Left ventricle myocardium inferior (tissue), 1 donor: ENCODE measurements at places on chromosomes 7 and 10. TPM values are rescaled to one million over a fixed set of nuclear protein-coding genes. Genes with fewer than 3 reads are reported as not detected.

GRCh38 chr7:12287901-12288300, 76.8 kb downstream of the TMEM106B start:
- H3K4me1 ChIP-seq: no peaks in the 10 kb centered on the region
- H3K36me3 ChIP-seq: no peaks in the 10 kb centered on the region
- H3K27ac ChIP-seq: no peak overlapping the region
- no peak for DNase-seq

DNA sequence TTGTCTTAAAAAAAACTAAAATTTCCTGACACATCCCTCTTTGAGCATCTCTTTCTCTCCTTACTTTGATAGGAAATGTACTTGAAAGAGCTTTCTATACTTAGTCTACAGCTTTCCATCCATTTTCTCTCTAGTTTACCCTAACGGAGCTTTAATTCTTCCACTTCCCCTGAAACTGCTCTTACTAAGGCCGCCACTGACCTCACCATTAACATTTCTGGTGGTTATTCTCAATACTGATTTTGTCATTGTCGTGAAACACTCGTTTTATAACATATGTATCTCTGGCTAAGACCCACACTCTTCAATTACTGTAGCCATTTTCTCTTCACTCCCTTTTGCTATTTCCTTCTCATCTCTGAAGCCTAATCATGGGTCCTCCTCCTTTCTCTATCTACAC, 262.0 kb upstream of the FERD3L start:
- no peak overlapping the region for H3K27ac ChIP-seq
- no peaks in the 10 kb centered on the region for H3K4me1 ChIP-seq
- DNase-seq: no peak
- H3K27me3 ChIP-seq: no peaks in the 10 kb centered on the region

- no peaks in the 10 kb centered on the region for H3K36me3 ChIP-seq
- no peak overlapping the region for H3K27ac ChIP-seq
- no peak overlapping the region for H3K4me3 ChIP-seq
- no peaks in the 10 kb centered on the region for H3K27me3 ChIP-seq
- DNase-seq: no peak
Measured at GRCh38 chr7:12031186-12031585, 179.9 kb upstream of the TMEM106B start.

GRCh38 chr10:21080261-21080660, 183.2 kb upstream of the NEBL start:
- H3K27me3 ChIP-seq: no peaks in the 10 kb centered on the region
- H3K36me3 ChIP-seq: no peaks in the 10 kb centered on the region
- DNase-seq: no peak
- peaks cover 11% of the 10 kb centered on the region for H3K4me1 ChIP-seq
- no peak overlapping the region for H3K27ac ChIP-seq
- no peak overlapping the region for H3K4me3 ChIP-seq

- H3K36me3 ChIP-seq: no peaks in the 10 kb centered on the region
- H3K4me3 ChIP-seq: no peak overlapping the region
- H3K27me3 ChIP-seq: no peaks in the 10 kb centered on the region
- DNase-seq: no peak
Measured at GRCh38 chr10:92826504-92826903, 21.8 kb upstream of the EXOC6 start.

DNA sequence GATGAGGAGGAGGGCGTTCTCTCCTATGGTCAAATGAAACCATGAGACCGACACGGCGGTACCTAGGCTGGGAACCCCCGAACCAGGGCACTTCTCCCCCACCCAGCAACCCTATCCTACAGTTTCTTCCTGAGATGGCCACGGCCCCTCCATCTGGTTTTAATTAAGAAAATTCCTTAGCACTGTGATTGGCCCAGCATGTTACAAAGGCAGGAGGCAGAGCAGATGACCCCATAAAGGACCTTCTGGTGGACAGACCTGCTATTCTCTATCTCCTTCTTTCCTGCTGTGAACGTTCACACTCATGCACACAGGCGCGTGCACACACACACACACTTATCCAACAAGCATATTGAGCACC, 129.4 kb downstream of the RGS10 start:
- H3K4me3 ChIP-seq: no peak overlapping the region
- peak overlapping the region; percentile 89 for H3K27ac ChIP-seq
- DNase-seq: no peak
- H3K36me3 ChIP-seq: no peaks in the 10 kb centered on the region

NPC1L1 gene
- total RNA-seq: 0.19 TPM

GRCh38 chr10:14773551-14774213, 1.0 kb downstream of the FAM107B start:
- H3K27me3 ChIP-seq: no peaks in the 10 kb centered on the region
- H3K4me3 ChIP-seq: no peak overlapping the region
- peaks cover 6% of the 10 kb centered on the region for H3K4me1 ChIP-seq
- no peak for DNase-seq
- H3K36me3 ChIP-seq: no peaks in the 10 kb centered on the region
- no peak overlapping the region for H3K27ac ChIP-seq

DNA sequence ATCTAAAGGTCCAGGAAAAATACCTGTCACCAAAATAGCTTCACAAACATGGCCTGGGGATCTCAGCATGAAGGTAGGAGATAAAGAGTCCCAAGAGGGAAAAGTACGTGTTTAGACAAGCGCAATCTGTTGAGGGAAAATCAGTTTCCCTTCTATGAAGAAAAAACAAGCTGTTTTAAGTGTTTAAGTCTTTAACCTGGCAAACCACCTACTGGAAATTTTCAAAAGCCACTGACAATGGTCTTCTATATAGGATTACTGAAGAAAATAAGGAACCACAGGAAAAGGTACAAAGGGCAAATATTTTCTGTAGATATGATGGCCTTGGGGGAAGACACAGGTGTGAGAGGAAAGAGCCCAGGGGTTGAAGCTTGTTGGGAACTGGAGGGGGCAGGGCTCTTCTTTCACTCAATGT, 21.2 kb downstream of the ALDH18A1 start:
- H3K27ac ChIP-seq: no peak overlapping the region
- no peak overlapping the region for H3K4me3 ChIP-seq
- H3K27me3 ChIP-seq: no peaks in the 10 kb centered on the region
- DNase-seq: no peak
- H3K4me1 ChIP-seq: no peaks in the 10 kb centered on the region
- peaks cover 66% of the 10 kb centered on the region for H3K36me3 ChIP-seq

DNA sequence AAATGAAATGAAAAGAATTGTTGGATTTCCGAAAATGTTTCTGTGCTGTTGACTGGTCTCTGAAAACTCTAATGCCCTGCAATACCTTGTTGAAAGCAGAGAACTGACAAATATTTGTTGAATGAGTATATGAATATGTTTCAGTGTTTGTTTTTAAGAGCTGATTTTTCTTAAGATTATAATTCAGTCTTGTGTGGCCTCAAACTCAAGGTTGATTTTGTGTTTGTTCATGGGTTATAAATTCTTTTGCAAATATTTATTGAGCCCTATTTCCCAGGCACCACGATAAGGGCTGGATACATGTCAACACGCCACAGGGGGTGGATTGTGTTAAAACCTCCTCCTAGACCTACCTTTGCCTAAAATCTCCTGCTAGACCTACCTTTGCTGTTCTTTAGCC, 203.9 kb upstream of the PLPP4 start:
- no peak overlapping the region for H3K4me3 ChIP-seq
- no peaks in the 10 kb centered on the region for H3K4me1 ChIP-seq
- H3K36me3 ChIP-seq: no peaks in the 10 kb centered on the region
- peaks cover 14% of the 10 kb centered on the region for H3K27me3 ChIP-seq
- no peak for DNase-seq

- H3K27me3 ChIP-seq: peaks cover 48% of the 10 kb centered on the region
- H3K4me3 ChIP-seq: no peak overlapping the region
- peaks cover 11% of the 10 kb centered on the region for H3K4me1 ChIP-seq
- DNase-seq: no peak
- H3K36me3 ChIP-seq: no peaks in the 10 kb centered on the region
Measured at GRCh38 chr10:66931340-66931948, 5.6 kb downstream of the LRRTM3 start.

DNA sequence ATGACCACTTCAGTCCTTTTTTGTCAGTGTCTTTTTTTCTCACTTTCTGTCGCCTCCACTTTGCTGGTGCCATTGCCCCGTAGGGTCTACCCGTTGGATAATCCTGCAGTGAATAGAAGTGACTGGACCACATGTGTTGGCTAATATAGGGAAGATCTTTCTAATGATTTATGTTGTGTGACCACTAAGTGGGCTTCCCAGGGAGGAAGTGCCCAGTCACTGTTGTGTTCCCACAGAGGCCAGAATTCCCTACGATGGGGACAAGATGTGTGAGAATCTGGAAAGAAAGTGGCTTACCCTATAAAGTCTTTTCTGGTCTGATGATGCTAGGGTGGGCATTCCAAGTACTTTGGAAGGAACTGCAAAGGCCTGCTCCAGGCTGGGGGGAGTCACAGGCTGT, 28.4 kb upstream of the SMC3 start:
- no peaks in the 10 kb centered on the region for H3K27me3 ChIP-seq
- H3K36me3 ChIP-seq: no peaks in the 10 kb centered on the region
- H3K27ac ChIP-seq: no peak overlapping the region
- DNase-seq: no peak

GRCh38 chr10:44385026-44385695, at the start of gene CXCL12:
TSS of gene CXCL12 (minus strand) at chr10:44385097. CDS start at chr10:44385005, 92 bp downstream.
- peak within 1 kb of the TSS; percentile 93 for H3K4me3 ChIP-seq
- peak within 1 kb of the TSS; percentile 80 for H3K27ac ChIP-seq

PAX2 gene
- not detected for total RNA-seq

- no peak overlapping the region for H3K4me3 ChIP-seq
- H3K4me1 ChIP-seq: peaks cover 20% of the 10 kb centered on the region
- H3K36me3 ChIP-seq: no peaks in the 10 kb centered on the region
Measured at GRCh38 chr7:55326081-55326835, 38.9 kb upstream of the LANCL2 start.

DNA sequence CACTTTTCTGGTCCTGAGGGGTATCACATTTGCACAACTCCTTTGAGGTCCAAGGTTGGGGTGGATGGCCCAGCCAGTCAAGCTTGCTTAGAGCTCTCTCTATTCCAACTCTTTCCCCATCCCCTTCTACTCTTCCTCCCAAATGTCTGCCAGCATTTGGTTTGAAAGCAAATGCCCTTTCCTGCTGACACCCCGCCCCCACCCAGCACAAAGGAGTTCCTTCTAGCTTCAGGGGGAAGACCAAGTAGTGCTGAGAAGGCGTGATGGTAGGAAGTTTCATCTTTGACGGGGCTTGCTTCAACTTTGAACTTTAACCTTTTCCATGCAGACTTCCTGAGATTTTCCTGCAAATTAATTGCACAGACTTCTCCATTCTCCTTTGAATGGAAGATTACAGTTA, 137.5 kb upstream of the TCF7L2 start:
- DNase-seq: no peak
- no peak overlapping the region for H3K4me3 ChIP-seq
- H3K36me3 ChIP-seq: peaks cover 2% of the 10 kb centered on the region
- H3K27ac ChIP-seq: no peak overlapping the region
- H3K27me3 ChIP-seq: no peaks in the 10 kb centered on the region
- H3K4me1 ChIP-seq: no peaks in the 10 kb centered on the region

- peaks cover 59% of the 10 kb centered on the region for H3K27me3 ChIP-seq
- no peaks in the 10 kb centered on the region for H3K4me1 ChIP-seq
- no peak overlapping the region for H3K4me3 ChIP-seq
- H3K27ac ChIP-seq: no peak overlapping the region
- DNase-seq: no peak
Measured at GRCh38 chr7:99248391-99249095, 24.1 kb upstream of the MYH16 start.

PNLIPRP3 gene
- not detected for total RNA-seq

ANXA8 gene
- not detected for total RNA-seq

DNA sequence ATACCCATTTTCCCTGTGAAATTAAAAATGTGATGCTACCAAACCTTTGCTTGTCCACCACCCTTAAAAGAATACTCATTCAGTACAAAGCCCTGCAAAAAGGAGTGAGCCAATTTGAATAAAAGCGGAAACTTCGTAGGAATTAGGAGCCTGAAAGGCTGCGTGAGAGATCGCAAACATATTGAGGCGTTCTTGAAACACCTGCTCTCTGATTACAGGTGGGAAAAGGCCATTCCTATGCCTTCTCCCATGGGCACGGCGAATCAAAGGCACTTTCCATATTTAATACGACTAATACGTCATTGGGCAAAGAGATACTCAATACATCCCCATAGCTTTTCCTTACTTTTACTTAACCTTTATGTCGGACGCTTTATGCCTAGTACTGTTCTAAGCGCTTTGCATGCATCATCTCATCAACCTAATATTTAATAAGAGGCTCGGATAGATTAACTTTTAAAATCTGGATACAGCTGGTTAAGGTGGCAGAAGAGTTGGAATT, 30.9 kb upstream of the KMT2E start:
- H3K4me3 ChIP-seq: peak overlapping the region; percentile 73
- no peak for DNase-seq
- H3K27ac ChIP-seq: peak overlapping the region; percentile 98
- no peaks in the 10 kb centered on the region for H3K27me3 ChIP-seq
- no peaks in the 10 kb centered on the region for H3K36me3 ChIP-seq
